Stimulated activated CD8-positive, alpha-beta memory T cell treated with anti-CD3 and anti-CD28 coated beads, Interleukin-4, amount 100 ng/mL, for 24 hours (primary cell): ENCODE measurements at places on chromosomes 11 and 22.
A peak's percentile ranks its signal among the peaks of the same experiment; 100 is the strongest.

DNA sequence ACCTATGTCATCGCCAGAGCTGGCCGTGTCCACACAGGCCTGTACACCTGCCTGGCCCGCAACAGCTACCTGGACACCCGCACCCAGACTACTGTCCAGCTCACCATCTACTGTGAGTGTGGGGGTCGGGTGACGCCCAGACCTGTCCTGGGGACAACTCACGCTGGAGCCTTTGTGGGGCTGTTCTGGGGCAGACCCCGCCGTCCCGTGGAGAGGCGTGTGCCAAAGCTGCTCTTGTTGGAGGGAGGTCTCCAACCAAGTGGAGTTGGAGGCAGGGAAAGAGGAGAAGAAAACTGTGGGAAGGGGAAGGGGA, 4.3 kb downstream of the VSIG10L2 start:
- no peak for DNase-seq

GRCh38 chr11:62020661-62021060, 53.2 kb upstream of the FTH1 start:
- DNase-seq = no peak

- DNase-seq = no peak
These were observed 22.9 kb upstream of the PDE2A start for GRCh38 chr11:72696866-72697700.

GRCh38 chr11:93540896-93541553, 2.2 kb downstream of the SMCO4 start:
- DNase-seq = no peak

GRCh38 chr22:26362471-26362870, 66.6 kb upstream of the ASPHD2 start:
- no peak for DNase-seq

DNA sequence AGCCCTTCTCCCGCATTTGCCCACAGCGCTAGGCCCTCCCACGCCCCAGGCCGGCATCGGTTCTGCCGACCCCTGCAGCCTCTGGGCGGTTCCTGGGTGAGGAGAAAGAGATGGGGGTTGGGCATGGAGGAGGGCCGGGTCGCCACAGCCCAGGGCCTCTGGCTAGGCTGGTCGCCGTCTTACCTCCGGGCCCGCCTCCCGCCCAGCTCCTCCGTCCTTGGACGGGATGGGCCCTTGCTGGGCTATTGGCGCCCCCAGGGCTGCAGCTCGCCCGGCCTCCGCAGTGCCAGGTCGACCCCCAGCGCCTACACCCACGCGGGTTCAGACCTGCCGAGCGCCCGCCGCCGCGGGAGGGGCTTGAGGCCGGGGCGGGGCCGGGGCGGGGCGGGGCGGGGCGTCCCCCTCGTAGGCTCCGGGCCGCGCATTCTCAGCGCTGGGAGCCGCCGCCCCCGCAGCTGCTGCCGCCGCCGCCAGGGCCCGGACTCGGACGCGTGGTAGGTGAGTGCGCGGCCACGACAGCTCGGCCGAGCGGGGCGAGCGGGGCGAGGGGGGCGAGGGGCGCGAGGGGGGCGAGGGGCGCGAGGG, at the start of gene CD151:
Gene CD151, plus strand, starts transcription at position 424 of the 585 bp plus-strand sequence. CDS start 3,118 bp downstream, outside the sequence.
- no peak for DNase-seq

DNA sequence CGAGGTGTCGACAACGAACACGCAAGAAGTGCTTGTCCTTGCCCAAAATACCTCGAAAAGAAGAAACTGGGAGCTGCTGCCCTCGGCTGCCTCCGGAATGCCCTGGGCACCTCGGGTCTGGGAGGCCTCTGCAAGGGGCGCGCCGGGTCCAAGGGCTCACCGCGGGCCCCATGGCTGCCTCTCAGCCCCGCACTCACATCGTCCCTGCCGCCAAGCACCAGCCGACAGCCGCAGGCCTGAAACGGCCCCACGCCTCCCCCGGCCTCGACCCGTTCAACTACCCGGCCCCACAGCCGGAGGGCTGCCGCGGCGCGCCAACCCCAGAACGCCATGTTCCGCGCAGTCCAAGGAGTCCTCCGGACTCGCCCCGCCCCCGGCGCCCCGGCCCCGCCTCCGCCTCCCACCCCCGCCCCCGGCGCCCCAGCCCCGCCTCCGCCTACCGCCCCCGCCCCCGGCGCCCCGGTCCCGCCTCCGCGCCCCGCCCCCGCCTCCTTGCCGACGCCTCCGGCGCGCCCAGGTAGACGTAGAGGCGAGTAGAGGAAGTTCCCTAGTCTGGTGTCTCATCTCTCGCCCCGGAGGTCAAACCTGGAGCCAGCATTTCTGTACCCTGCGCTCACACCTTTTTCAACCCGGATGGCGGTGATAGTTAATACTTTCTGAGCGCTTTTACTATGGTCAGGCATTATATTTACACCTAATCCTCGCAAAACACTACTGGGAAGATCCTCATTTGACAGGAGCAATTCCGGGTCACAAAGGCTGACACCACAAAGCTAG, at the start of gene SIRT3:
Gene SIRT3, minus strand, starts transcription at position 346 of the 777 bp plus-strand sequence. Its CDS starts 14 bp downstream, at position 332.
- peak; percentile 52 for DNase-seq

DNA sequence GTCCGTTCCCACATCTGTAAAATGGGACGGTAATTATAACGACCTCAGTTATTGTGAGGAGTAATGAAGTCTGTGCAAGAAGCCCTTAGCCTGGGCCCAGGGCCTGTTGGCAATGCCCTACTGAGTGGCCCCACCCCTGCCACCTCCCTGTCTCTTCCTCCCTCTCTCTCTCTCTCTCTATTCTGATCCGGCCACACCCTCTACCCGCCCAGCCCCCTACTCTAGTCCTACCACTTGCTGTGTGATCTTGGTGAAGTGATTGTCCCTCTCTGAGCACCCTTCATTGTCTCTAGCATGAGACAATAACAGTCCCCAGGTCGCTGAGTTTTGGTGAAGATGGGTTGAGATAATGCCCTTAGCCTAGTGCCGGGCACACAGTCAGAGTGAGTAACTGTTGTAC, 7.4 kb upstream of the SEC14L6 start:
- no peak for DNase-seq

DNA sequence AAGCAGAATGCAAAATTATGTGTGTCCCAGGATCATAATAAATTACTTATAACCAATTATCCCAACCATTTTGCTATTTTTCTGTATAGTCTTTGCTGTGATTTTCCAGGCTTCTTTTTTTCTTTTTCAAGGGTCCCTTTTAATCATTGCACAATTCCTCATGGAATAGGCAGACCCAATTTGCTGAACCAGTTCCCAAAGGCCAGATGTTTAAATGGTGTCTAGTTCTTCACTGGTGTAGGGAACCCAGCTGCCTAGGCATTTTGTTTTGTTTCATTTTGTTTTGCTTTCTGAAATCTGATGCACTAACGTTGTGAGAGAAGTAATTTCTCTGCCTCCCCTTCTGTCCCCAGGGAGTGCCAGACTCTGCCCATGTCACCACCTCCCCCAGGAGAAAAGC, 60.4 kb downstream of the CHST1 start:
- no peak for DNase-seq

- DNase-seq = no peak
These were observed 13.7 kb downstream of the PACS1 start for GRCh38 chr11:66083767-66084166.

DNA sequence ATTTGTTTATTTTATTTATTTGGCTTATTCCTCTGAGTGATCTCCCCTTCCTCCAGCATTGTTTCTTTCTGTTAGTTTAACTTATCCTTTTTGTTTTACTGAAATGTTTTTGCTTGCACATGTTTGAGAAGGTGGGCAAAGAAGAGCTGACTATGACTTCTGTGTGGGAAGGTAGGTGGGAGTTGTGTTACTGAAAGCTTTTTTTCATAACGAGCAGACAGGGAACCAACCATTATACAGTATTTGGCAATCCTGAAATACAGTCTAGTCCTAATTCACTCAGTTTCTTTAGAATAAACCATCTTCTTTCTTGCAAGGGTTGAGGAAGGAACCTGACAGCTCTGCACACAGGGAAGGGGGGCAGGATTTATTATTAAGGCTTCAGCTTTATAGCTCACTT, 37.0 kb upstream of the PAK1 start:
- DNase-seq = no peak

GRCh38 chr11:26243426-26243825, 88.5 kb upstream of the ANO3 start:
- DNase-seq = no peak

GRCh38 chr11:123034597-123034996, 27.3 kb downstream of the HSPA8 start:
- no peak for DNase-seq

GRCh38 chr11:58127350-58127749, 2.0 kb upstream of the OR9I1 start:
- DNase-seq = no peak

DNA sequence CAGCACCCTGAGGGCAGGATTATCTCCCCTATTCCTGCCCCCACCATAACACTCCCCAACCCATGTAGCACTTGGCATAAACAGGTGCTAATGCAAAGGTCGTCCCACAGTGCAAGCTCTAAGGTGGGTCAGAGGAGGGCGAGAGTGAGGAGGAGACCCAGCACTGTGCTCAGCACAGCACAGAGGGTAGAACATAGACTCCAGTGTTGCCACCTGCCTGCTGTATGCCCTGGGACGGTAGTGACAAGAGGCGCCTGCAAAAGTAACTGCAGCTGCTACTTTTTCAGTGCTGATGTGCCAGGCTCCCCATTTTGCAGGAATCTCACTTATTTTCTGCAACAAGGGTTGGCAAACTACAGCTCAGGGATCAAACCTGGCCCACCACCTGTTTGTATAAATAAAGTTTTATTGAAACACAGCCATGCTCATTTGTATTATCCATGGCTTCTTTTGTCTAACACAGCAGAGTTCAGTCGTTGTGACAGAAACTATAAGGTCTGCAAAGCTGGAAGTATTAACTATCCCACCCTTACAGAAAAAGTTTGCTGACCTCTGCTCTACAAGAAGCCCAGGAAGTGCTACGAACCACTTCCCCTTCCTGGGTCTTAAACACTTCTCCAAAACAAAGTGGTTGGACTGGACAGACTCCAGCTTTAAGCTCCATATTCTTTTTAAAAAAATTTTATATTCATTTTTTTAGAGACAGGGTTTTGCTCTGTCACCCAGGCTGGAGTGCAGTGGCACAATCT, 16.9 kb upstream of the CDC42BPG start:
- no peak for DNase-seq

DNA sequence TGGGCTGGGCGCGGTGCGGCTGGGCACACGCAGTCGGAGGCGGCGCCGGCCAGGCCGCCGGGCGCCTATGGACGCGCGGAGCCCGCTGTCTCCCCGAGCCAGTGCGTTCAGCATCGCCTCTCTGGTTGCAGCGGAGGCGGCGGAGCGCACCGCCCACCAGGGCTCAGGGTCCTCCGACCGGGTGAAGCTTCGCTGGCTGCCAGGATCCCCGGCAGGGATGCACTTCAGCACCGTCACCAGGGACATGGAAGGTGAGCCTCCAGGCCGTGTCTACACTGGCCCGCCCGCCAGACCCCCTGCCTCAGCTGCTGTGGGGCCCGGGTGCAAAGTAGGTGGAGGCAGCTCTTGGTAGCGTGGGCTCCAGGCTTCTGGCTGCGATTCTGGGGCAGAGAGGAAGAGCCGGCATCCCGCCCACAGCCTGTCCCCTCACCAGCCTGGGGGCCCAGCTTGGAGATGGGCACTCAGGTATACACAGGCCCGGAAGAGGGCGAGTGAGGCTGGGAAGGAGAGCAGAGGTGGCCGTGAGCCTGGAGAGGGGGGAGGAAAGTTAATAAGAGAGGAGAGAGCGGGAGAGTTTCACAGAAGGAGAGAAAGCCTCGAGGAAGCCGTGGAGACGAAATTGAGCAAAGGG, 1.0 kb upstream of the TBX1 start:
- no peak for DNase-seq

DNA sequence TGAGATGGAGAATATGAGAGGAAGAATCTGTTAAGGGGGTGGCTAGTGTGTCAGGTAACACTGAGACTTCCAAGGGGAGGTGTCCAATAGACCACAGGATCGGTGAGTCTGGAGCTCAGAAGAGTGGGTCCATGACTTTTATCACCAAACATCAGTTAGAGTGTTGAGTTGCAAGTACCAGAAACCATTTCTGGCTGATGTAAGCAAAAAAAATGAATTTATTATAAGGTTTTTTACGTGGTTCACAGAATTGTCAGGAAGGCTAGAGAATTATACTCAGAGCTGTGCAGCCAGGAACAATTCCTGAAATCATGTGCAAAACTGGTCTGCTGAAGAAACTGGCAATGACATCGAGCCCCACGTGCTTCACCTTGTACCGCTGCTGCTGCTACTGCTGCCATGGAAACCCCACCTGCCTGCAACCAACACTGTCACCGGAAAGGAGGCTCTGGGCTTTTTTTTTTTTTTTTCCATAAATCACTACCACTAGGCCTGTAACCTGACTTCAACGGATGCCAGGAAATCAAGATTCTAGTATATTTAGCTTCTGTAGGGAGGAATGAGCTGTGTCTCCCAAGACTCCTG, 16.6 kb upstream of the STK33 start:
- no peak for DNase-seq

GRCh38 chr22:30474683-30475424, 3.0 kb upstream of the SEC14L3 start:
- DNase-seq = no peak

DNA sequence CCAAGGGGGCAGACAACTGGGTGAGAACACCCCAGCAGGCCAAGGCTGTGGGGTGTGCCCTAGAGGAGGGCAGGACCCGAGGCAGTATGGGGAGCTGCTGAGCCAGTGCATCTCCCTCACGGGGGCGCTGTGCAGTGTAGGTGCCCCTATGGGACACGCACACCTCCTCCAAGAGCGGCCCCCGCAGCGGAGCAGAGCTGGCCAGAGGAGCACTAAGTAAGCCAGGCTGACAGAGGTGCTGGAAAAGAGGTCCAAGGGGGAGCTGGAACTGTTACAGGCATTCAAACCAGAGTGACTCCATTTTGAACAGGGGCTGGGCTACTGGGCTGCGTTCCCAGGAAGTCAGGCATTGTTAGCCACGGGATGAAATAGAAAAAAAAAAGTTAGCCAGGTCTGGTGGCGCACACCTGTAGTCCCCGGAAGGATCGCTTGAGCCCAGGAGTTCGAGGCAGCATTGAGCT, 41.8 kb downstream of the TST start:
- peak; percentile 66 for DNase-seq

DNA sequence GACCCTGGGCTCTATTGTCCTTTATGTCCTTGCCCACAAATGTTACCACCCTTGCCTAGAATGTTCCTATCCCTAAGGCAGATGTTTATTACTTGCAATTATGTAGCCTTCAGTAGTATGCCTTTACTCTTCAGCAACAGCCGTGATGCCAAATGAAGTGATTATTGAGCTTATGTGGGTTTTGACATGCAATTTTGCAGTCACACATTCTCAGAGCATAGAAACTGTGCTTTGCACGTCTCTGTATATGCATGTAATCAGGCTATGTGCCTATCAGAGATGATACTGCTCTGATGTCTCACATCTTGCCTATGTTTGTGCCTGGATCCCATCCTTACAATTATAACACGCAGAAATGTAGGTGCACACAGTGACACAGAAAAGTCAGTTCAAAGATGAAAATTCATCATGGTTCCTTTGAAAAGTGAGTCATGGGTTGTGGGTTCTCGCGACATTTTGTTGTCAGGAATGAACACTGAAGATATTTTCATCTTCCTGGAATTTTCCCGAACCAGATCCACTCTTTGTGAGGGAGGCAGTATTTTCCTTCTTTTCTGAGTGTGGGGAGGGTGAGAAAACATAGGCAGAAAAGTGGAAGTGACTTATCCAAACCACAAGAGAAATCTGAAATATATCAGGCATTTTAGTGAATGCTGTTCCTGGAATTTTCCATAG, 81.1 kb downstream of the BMAL1 start:
- no peak for DNase-seq
